Stimulated activated CD8-positive, alpha-beta memory T cell treated with anti-CD3 and anti-CD28 coated beads, Interleukin-7, amount 100 ng/mL, for 4 hours (primary cell): ENCODE measurements at places on chromosomes 2 and 18.

DNA sequence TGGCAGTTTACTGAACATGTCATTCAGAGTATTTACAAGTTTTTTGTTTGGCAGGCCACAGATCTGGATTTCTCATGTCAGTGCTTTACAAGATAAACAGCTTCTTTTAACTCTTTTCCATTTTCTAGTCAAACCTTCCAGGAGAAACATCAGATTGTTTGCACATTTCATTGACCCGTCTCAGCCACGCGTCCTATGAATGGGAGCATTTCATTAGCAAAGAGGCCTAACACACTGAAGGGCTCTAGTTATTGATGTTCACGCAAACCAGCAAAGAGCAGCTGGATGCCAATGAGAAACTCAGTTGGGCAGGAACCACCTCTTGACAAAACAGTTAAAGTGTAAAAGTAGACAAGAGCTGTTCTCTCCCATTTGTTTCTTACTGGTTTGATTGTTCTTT, 29.2 kb upstream of the MFF start:
- DNase-seq, result no peak

DNA sequence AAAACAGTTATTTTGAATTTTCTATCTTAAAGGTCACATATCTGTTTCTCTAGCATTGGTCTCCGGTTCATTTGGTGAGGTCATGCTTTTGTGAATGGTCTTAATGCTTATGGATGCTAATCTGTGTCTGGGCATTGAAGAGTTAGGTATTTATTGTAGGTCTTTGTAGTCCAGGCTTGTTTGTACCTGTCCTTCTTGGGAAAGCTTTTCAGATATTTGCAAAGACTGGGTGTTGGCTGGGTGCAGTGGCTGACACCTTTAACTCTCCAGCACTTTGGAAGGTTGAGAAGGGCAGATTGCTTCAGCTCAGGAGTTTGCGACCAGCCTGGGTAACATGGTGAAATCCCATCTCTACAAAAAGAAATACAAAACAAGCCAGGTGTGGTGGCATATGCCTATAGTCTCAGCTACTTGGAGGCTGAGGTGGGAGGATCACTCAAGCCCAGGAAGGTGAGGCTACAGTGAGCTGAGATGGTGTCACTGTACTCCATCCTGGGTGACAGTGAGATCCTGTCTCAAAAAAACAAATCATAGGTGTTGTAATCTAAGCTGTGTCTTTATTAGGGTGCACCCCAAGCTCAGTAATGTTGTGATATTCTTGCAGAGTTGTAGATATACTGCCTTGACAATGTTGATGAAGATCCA, 82.3 kb downstream of the FAM117B start:
- no peak for DNase-seq

- DNase-seq, result no peak
Measured at GRCh38 chr18:9898792-9899549, 13.2 kb downstream of the TXNDC2 start.

DNA sequence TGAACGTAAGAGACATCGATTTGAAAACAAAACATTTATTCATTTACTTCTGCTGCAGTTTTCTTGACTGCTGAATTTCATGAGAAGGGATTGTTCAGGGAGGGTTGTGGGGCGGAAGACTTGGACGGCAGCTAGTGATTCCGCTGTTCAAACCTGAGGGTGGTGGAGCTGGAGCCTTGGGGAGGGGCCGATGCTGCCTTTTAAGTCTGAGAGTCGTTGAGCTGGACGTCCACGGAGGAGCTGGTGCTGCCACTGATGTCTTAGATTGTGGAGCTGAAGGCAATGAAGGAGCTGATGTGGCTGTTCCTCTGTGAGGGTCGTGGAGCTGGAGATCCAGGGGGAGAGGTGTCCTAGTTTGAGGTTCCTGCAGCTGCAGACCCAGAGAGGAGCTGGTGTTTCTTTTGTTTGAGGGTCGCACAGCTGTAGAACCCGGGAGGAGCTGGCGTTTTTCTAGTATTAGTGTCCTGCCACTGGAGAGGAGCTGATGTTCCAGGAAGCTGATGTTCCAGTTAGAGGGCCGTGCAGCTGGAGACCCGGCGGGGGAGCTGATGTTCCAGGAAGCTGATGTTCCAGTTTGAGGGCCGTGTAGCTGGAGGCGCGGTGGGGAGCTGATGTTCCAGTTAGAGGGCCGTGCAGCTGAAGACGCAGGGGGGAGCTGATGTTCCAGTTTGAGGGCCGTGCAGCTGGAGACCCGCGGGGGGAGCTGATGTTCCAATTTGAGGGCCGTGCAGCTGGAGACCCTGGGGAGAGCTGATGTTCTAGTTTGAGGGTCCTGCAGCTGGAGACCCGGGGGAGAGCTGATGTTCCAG, 150.9 kb downstream of the RTP5 start:
- DNase-seq, result no peak

DNA sequence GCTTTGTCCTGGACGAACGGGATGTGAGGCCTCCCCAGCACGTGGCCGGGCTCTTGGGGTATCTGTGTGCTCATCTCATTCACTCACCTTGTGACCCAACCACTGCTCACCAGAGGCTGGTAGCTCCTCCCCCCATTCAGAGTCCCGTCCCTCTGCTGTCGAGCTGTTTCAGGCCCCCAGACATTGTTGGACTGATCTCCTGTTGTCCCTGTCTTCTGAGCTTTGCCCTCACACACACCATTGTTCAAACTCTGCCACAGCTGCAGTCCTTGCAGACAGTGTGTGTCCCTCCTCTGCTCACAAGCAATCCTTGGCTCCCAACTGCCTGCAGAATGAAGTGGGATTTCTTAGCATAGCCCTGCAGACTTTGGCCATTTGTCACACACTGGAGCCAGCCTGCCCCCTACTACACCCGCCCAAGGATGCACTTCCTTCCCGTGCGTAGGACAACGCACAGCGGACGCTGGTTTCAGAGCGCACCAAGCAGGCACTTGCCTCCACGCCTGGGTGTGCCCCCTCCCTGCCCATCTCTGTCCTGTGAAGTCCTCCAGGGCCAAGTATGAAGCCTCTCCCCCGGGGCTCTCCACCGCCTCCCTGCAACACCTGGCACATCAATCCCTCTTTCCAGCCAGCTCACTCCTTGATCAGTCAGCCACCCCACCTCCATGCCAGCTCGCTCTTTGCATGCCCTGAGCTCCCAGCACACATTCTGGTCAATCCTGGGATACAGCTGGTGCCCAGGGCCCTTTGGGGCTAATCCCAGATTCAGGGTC, 16.5 kb upstream of the PRLH start:
- no peak for DNase-seq

GRCh38 chr2:112782234-112782799, 2.0 kb downstream of the IL1A start:
- no peak for DNase-seq

GRCh38 chr2:57177176-57177575, 869.4 kb upstream of the VRK2 start:
- DNase-seq, result no peak

GRCh38 chr2:159456500-159457426, 159.6 kb downstream of the BAZ2B start:
- DNase-seq, result no peak

DNA sequence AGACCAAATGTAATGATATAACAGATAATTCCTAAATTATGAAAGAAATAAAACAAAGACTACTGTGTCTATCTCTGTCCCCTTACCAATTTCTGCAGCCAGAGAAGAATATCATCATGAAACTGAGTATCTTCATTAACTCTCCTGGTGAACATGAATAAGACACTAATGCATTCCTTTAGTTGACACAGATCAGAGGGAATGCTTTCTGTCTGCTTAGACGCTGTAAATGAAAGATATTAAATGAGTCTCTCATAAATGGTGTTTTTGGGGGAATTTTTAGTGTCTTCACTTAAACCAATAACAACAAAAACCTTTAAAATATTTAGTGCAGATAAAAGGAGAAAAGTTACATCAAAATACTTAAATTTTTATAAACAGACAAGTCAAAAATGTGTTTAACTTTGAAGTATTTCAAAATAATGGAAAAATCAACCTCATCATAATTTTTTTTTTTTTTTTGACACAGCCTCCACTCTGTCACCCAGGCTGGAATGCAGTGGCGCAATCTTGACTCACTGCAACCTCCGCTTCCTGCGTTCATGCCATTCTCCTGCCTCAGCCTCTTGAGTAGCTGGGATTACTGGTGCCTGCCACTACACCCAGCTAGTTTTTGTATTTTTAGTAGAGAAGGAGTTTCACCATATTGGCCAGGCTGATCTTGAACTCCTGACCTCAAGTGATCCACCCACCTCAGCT, 16.0 kb downstream of the EPG5 start:
- no peak for DNase-seq

DNA sequence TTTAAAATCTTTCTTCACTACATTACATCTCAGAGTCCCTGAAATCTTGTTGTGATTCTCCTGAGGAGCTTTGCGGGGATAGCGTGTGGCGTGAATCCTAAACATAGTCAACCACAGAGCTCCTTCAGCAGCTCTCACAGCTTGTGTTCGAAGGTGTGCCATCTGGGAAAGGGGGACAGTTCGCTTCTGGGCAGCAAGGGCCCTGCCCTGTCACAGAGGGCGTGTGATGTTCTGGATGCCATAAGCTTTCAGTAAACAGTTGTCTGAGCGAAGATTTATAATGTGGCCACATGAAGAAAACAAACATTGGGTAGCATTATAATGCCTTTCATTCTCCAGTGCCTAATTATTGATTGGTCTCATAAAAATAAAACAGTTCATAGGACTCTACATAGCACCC, 172.5 kb downstream of the MYO1B start:
- DNase-seq, result no peak

DNA sequence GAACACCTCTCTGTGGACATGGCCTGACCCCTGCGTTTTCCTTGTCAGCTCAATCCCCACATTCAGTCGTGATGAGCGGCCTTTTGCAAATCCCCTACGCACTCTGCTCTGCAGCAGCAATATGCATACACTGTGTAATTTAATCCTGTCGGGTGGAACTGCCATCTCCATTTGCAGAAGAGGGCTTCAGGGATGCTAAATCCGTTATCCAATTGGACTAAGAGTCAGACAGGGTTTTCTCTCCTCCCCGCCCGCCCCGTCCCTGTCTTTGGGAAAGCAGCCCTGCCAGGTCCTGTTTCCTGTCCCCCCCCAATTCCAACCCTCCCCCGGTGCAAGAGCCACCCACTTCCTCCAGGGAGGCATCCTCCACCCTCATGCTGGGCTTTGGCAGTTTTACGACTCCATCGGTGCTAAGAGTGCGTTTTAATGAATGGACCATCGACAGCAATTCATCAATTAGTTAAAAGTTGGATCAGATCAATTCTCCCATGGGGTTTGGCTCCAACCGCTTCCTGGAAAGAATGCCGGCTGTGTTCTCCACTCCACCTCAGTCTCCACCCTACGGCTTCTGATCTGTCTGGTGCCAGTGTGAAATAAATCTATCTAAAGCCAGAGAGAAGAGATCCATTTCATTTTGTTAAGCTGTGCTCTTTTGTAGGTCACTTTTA, 53.5 kb upstream of the ASAP2 start:
- no peak for DNase-seq

- no peak for DNase-seq
Measured at GRCh38 chr2:216559625-216560156, 61.0 kb downstream of the RPL37A start.
